ENCODE measurements at places on chromosomes 16 and 17.

- no peak for DNase-seq
These were observed 20.0 kb upstream of the RNF135 start for GRCh38 chr17:30950669-30951399.

DNA sequence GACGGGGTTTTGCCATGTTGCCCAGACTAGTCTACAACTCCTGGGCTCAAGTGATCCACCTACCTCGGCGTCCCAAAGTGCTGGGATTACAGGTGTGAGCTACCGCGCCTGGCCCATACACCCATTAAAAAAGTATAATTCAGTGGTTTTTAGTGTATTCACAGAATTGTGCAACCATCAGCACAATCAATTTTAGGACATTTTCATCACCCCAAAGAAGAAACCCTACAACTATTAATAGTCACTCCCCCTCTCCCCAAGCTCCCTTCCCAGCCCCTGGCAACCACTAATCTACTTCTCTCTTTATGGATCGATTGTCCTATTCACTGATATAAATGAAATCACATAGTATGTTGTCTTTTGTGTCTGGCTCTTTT lies 3.8 kb upstream of the EEF2K start:
- no peak for DNase-seq

DNA sequence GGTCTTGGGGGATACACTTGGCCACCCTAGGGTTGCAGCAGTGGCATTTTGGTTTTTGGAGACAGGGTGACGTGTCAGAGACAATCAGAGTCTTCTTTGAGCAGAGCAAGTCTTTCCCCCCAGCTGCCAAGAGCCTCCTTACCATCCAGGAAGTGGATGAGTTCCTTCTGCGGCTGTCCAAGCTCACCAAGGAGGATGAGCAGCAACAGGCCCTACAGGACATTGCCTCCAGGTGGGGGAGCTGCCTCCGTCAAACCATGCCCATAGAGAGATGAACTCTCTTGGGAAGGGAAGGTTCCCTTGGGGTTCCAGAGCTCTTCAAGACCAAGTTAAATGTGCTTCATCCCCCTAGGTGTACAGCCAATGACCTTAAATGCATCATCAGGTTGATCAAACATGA lies 11.3 kb downstream of the LIG3 start:
- no peak for DNase-seq

DNA sequence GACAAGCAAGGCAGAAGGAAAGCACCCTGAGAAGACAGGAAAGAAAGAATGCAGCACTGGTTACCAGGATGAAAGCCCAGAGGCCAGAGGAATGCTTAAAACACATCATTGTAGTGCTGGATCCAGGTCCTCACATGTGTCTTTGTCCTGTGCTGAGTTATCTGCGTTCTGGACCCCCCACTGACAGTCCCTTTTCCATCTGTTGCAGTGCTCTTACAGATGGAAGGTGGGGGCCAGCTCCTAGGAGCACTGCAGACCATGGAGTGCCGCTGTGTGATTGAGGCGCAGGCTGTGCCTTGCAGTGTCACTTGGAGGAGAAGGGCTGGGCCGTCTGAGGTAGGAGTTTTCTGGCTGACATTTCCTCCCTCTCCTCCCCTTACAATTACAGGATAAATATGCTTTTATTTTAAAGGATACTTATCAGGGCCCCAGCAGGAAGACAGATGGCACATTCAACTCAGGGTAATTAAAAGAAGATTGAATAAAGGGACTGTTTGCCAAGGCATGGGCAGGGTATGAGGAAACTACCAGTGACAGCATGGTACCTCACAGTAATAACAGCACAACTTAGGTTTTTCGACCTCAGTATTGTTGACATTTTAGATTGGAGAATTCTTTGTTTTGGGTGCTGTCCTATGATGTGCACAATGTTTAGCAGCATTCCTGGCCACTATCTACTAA lies 3.0 kb downstream of the EME1 start:
- DNase-seq = no peak
